ENCODE measurements at places on chromosomes 6 and 20.

DNA sequence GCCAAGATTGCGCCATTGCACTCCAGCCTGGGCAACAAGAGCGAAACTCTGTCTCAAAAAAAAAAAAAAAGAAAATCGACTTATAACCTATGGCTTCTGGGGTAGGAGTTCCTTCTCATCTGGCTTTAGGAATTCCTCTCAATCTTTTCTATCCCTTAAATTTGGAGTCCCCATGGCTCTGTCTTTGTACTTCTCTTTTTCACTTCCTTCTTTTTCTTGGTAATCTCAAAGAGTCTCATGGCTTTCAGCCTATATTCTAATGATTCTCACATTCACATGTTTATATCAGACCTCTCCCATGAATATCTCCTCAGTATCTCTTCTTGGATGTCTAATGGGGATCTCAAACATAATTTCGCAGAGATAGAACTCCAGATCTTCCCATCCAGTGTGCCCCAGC lies 42.8 kb upstream of the RALGAPA2 start:
- DNase-seq = no peak

- no peak for DNase-seq
These were observed 75.4 kb upstream of the KCNG1 start for GRCh38 chr20:51098284-51098810.

DNA sequence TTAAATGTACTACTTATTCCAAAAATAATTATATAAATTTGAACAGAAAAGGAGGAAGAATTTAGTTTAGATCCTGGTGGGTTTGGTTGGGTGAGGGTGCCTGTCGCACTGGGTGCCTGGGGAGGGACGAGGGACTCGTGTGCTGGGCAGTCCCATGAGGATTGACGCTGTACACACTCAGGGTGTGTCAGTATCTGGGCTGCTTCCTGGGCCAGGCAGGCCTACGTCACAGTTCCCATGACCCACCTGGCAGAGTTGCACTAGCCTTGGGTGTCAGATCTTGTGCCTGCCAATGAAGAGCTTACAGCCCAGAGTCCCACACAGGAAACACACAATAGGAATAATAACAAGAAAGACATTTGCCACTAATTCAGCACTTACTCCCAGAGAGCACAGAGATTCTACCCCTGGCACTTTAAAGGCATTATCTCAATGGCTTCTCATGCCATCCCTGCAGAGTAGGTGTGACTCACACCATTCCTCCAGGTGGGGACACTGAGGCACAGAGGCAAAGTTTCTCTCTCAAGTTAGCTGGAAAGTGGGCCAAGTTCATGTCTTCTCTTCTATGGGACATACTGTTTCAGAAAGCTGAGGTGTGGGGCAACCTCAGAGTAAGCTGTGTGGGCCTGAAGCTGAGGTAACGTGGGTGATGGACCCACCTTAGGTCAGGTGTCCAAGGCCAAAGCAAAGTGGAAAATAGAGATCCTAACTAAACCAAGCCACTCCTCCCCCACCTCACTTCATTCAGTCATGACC lies 1.3 kb upstream of the SDCBP2 start:
- DNase-seq = no peak

DNA sequence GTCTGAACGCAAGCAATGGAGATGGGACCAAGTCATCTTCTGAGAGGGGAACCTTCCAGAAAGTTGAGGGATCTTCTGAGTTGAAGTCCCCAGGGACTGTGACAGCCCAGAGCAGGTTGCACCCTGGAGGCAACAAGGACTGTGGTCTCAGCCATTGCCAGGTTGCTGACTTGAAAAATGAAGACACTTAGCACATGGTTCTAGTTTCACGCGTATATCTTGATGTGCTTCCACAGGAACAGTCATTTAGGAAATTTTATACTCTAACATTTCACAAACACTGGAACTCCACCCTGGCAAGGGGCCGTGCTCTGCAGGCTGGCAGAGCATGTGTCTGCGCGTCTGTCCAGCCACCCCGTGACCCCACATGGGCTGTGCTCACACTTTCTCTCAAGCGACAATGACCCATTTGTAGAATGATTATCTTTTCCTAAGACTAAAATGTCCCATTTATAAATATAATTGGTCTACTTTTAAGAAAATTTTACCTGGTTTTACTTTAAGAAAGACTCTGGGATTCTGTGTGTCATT lies 157.0 kb downstream of the ERMARD start:
- DNase-seq = no peak

DNA sequence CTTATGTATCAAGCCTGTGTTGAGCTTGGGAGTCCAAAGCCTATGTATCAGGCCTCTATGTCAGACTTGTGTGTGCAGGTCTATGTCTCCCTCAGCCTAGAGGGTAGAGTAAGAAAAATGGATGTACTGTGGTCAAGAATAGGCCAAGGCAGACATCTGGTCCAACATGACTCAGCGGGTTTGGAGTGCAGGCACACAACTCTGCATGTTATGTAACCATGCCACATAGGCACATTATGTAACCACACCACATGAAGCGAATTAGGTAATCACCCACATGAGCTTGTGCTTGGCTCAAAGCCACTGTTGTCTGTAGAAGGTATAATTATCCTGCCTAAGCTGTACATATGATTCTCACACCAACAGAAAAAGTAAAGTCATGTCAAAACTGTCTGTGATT lies 1190.5 kb upstream of the EYS start:
- no peak for DNase-seq

DNA sequence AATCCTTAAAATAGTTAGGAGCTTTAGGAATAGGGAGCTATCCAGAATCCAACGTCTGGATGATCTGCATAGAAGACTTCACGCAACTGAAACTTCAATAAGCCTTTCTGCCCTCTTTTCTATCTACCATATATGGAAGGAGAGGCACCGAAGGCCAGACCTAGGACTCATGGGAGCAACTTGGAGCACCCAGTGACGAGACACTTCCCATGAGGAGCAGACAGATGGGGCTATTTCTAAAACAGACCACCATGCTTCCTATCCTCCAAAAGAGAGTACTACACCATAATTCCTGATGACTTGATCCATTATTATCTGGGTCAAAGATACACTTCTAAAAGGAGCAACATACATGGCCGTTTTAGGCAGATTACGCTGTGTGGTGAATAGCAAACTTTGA lies 6.0 kb downstream of the RPP40 start:
- no peak for DNase-seq

- DNase-seq = no peak
These were observed 50.8 kb downstream of the CD109 start for GRCh38 chr6:73746787-73747186.

DNA sequence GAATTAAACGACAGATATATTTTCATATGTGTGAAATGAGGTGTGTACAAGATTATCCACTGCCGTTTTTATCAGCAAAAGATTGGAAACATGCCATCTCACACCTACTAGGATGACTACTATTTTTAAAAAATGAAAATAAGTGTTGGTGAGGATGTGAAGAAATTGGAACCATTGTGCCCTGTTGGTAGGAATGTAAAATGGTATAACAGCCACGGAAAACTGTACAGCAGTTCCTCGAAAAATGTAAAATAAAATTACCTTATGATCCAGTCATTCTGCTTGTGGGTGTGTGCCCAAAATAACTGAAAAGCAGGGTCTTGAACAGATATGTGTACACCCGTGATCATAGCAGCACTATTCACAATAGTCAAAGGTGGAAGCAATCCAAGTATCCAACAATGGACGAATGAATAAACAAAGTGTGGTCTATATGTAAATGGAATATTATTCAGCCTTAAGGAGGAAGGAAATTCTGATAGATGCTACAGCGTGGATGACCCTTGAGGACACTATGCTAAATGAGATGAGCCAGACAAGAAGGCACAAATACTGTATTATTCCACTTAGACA lies 27.0 kb upstream of the CCN5 start:
- no peak for DNase-seq

DNA sequence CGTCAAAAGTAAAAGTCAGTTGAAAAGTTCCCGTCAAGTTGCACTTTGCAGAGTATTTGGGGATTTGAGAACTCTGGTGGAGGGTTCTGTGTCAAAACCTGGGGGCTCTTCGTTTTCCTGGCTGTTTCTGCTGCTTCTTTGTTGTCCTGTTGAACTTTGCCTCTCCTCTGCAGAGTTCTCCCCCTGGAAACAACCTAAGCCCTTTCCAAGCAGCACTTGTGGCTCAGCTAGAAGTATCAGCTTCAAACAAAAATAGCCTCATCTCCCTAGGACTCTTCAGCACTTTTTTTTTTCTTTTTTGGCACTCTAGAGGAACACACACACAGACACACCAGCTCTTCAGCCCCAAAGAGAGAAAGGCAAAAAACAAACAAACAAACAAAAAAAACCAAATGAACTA lies at the start of gene TRDN:
Gene TRDN, minus strand, starts transcription at position 169 of the 400 bp plus-strand sequence. CDS start 175 bp downstream, outside the sequence.
- no peak for DNase-seq

DNA sequence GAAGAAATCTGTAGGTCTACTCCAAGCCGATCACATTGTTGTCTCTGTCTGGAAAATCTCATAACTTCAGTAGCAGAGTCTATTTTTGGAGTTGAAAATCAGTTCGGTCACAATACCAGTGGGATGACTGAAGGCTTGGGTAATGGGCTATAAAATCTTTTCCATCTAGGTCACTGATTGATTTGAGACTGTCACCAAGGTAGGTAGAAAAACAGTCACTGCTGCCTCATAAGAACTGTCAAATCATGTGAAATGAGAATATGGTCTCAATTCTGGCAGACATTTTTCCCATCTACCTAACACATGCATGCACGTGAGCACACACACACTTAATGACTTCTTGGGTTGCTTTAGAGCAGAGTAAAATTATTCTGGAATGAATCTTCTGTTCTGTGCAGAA lies 1162.8 kb upstream of the CITED2 start:
- DNase-seq = no peak

DNA sequence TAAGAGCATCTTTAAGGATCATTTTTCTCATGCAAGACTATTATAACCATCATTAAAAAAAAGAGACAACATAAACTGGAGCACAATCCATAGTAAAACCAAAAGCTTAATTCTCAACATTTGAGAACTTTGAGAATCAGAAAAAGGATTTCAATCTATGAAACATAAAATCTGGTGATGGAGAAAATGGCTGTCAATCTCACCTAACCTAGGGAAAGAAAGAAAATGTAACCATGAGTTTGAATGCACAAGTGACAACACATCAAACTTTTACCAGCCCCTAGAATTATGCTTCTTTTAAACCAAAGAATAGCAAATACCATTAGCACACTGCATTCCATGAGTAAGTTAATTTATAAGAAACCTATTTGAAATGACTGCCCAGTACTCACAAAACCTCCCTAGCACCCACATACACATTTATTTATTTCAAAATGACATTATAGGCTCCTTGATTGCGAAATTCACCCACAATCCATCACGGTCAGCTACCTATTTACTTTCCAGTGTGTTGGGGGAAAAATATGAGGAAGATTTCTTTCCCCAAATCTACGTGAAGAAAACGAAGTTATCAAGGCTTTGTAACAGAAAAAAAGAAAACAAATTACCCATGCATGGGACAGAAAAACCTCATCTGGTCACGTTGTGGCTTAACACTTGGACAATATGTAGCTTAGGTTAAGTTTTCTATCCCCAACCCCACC lies 828 bp downstream of the ASCC3 start:
- DNase-seq = no peak

DNA sequence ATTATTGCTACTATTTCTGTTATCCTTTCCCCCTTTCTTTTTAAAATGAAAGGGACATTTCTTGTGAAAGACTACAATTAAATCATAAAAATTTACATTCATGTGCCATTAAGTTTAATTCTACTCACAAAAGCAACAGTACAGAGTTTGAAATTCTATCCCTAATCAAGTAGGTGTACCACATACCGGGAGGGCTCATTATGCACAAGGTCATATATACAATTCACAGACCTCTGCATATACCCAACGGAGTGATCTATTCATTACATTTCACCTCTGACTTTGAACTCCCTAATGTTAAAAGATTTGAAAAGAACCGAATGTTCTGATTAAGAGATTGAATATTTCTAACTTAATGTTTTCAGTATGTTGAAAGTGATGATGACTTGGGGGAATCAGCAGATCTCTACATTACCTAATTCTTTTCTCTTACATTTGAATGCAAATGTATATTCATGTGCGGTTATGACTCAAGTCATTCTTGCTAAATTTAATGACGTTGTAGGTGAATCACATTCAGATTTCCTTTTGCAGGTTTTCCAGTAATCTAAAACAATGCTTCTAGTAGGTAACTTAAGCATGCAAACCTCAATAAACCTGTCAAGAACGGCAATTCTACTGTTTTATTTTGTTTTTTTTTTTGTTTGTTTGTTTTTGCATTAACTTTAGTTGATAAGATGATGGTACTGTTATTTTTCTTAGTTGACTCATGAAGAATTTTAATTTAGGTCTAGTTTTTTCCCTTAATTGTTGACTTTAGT lies 7.3 kb downstream of the EYA4 start:
- DNase-seq = no peak

DNA sequence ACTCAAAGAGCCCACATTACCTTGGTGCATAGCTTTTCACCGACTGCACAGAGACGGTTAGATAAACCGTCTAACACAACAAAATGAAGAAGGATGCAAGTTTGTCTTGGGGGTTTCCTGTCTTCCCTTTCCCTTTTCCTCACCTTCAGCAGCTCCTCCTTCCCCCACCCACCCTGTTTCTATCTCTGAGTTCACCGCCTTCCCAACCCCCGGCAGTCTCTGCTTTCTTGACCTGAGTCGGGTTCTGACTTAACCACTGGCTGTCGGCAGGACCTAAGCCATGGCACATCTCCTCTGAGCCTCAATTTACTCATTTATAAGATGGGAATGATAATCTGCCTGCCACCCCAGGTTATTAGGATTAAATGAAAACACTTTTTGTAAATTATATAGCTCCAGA lies 25.8 kb upstream of the CNKSR3 start:
- no peak for DNase-seq

DNA sequence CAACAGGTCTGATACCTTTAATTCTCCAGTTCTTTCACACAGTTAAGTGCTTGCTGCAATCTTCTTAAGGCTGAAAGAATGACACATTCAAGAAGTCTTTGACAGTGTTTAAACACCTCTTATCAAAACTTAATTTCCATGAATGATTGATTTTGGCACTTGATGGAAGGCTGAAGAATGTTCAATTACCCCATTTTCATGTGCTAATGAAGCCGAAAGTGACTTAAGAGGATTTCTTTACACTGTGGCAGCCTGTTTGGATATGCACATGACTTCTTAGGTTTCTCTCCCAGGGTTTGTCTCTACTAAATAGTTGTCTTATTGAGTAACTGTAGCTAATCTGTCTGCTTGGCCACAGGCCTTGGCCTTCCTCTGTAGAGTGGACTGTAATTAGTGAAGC lies 81.1 kb upstream of the PRDM1 start:
- DNase-seq = no peak

DNA sequence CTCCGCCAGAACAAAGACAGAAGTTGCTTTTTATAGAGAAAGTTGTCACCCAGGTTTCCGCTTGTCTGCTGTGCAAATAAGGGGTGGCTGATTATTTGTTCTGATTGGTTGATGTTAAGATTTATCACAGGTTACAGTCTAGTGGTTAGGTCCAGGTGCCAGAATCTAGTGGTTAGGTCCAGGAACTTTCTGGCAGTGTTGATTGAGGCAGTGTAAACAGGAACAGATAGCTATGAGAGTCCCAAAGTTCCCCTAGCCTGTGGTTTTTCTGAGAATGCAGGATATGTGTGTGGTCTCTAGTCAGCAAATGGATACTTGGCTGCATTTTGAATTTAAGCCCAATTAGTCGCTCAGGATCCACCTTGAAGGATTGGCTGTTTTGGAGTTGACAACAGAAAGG lies 148.0 kb downstream of the TMEM200A start:
- DNase-seq = peak; percentile 10

GRCh38 chr6:105259913-105260889 lies 80.4 kb upstream of the POPDC3 start:
- no peak for DNase-seq

All from stimulated activated CD8-positive, alpha-beta memory T cell treated with anti-CD3 and anti-CD28 coated beads, Interleukin-7, amount 100 ng/mL, for 1 hour (primary cell).